ENCODE measurements at places on chromosomes 6 and 20.

DNA sequence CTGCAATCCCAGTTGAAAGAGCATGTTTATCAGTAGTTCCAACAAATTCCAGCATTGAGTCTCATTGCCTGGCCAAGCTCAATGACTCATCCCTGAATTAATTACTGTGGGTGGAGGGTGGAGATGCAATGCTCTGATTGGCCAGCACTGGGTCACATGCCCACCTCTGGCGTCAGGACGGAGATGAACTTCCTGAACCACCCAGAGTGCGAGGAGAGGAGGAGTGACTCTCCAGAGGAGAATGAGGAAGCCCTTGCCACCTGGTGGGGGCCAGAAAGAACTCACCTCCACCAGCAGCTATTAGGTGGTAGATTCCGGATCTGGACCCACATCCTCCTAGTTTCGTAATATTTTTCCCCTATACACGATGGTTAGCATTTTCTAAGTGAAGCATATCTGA, 283.9 kb downstream of the TBC1D7 start:
- no peak for DNase-seq

DNA sequence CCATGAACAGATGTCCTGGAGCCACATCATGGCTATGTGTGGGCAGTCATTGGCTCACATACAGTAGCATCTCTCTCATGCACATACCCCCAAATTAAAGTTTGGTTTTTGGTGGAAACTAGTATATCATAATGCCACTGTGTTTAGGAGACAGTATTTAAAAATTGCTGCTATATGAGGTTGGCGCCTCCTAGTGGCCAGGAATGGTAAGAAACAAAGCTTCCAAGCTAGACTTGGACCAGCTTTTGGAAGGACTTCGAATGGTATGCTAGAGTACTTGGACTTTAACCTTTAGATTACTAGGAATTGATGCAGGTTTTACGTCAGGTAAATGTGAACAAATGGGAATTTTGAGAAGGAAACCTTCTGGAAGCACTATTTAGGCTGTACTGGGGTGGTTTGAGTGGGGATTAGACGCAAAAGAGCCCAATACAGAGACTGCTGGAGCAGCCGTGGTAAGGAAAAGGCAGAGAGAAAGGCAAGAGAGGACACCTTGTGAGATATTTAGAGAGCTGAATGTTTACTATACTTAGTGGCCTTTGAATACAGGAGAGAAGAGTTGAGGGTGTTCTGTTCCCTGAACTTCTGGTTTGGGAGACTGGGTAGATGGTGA, 23.8 kb downstream of the PRSS35 start:
- peak; percentile 34 for DNase-seq

- DNase-seq, result no peak
Measured at GRCh38 chr20:22490287-22491193, 93.8 kb downstream of the FOXA2 start.

DNA sequence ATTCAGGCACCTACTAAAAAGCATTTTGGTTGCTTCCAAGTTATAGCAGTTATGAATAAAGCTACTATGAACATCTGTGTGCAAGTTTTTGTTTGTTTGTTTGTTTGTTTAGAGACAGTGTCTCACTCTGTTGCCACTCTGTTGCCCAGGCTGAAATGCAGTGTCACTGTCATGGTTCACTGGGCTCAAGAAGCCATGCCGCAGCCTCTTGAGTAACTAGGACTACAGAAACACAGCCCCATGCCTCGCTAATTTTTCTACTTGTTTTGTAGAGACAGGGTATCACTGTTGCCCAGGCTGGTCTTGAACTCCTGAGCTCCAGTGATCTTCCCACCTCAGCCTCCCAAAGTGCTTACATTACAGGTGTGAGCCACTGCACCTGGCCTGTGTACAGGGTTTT, 795.9 kb downstream of the EPHA7 start:
- no peak for DNase-seq

GRCh38 chr6:79408256-79408974, 128.8 kb downstream of the LCA5 start:
- DNase-seq, result no peak

DNA sequence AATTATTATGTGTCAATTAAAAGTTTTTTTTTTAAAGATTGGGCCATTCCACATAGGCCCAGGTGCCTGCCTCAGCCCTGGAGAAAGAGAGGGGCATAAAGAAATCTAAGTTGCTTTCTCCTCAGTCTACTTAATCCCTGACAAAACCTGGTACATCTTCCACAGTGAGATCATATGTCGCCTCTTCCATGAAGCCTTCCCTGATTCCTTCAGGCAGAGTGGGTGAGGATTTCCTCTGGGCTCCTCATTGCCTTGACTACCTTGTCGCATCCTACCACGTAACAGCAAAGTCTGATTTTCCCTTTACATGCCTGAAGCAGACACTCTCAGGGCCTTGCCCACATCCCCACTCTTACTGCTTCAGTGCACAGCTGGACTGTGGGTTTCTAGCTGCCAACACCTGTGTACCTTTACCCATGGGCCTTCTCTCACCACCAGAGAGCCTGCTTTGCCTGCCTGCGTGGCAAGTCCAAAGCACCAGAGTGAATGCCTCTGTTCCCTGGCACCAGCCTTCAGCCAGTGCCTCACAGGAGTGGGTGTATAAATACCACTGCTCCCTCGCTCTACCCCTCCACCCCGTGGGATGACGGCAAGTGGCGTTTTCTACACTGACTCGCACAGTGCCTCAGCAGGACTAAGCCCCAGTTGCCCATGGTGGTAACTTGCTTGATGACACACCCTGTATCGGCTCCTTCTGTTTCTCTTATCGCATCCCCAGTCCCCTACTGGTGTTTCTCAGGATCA, 68.0 kb downstream of the EYA2 start:
- no peak for DNase-seq
